ENCODE measurements at places on chromosomes 7 and 10. TPM values are rescaled to one million over a fixed set of nuclear protein-coding genes. Genes with fewer than 3 reads are reported as not detected.

The SYNPO2L gene
- total RNA-seq: not detected

The AKR1C8 gene
- total RNA-seq: 0.94 TPM

The CALML3 gene
- not detected for total RNA-seq

The TAS2R3 gene
- total RNA-seq: 6.1 TPM

The HOXA11 gene
- 1.3 TPM for total RNA-seq

DNA sequence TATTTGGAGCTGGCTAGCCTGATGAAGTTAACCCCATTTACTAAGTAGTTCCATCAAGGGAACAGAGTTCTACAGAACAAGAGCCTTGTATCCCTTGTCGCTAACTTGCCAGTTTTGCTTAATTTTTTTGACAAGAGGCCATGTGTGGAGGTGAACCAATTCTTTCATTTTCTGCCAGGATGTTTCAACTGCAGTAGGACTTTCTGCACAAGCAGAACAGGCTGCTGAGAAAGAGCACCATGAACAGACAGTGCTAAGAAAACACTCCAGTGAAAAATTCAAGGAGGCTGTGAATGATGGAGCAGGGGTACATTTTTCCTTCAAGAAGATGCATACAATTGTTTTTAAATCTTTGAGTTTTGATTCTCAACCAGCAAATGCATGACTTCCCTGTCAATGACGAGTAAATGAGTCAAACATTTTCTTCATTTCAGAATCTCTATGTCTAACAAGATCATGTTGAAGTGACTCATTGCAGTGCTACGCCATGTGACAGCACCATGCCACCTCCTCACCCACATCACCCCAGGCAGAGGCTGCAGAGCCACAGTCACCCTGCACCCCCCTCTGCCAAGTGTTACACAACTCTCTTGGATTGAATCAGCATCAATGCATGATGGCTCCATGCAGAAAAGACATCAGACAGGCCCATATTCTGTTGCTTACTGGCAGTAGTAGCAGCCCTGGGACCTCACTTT is 193.1 kb downstream of the COBL start:
- no peak for DNase-seq

GRCh38 chr10:78691301-78692030 is 377.3 kb upstream of the ZMIZ1 start:
- DNase-seq: no peak

DNA sequence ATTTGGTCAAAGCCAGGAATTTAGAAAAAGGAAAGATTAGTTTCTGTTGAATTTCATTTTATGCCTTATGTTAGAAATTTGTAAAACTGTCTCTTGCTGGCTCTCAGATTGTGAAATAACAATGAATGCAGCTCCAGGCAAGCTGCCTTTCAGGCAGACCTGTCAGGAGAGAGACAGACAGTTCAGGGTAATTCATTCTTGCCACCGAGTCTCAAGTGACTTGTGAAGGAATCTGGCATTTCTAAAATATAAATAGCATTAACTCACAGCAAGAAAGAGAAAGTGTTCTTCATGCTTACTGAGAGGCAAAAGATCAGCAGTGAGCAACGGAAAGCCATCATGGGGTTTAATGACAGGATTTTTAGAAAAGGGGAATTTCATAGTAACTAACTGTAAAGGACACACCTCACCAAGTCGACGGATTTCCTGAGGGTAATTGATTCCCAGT is 442.3 kb upstream of the AKR1E2 start:
- DNase-seq: no peak

DNA sequence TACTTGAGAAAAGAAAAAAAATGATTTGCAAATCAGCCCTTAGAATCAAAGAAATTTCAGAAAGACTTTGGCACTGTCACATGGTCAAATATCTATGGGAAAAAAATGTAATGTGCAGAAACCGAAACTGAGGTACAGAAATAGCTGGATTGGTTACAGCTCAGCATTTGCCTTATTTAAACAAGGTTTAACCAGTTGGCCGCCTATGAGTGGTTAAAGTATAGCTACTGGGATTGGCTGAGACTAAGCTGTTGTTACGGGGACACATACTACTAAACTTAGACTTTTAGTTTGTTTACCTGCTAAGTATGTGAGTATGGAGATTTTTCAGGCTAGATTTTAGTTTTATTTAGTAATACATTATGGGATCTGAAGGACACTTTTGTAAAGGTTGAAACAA is 38.6 kb downstream of the SFTPD start:
- no peak for DNase-seq

- DNase-seq: no peak
These were observed 20.0 kb downstream of the TNS3 start for GRCh38 chr7:47561715-47562446.

DNA sequence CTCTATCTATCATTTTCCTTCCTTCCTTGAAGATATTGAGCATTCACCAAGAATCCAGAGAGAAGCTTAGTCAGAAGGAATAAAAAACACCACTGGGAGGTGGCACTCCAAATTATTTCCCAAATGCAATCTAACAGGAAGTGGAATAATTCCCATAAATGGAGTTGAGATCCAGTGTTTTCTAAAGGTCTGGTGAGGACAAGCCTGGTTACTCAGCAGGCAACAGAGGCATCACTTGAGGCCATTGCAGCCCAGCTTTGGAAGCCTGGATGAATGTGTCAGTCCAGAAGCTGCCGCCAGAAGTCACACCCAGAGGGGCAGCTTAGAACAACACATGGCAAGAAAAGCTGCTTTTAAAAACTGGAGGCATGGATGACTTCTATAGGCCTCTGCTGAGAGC is 288.9 kb upstream of the KLF6 start:
- no peak for DNase-seq

DNA sequence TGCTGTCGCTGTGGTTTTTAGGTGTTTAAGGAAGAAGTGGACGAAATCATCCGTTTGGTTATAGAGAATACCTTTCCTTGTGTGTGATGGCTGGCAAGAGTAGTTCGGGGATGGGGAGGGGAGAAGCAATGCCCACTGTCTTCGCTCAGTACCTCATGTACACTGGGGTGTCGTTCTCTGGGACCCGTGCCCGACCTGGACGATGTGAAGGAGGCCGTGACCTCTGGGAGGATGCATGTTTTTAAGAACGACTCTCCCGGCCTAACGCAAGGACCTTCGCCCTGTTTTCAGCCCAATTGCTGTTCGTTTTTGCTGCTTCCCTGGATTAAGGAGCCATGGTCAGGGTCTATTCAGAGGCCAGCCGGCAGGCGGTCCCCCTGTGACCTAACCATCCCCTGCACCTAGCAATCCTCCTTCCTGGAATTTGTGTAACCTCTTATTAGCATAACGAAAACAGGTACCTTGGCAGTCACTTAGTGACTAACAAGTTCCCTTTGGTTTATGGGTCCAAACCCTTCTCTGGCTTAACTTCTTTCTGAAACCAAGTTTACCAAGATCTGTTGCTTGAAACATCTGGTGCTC is 1.3 kb downstream of the NFE2L3 start:
- no peak for DNase-seq

GRCh38 chr10:77463967-77464745 is 173.5 kb downstream of the KCNMA1 start:
- no peak for DNase-seq

GRCh38 chr7:47148536-47149207 is 433.2 kb downstream of the TNS3 start:
- no peak for DNase-seq

GRCh38 chr10:126496771-126497545 is 108.7 kb upstream of the ADAM12 start:
- DNase-seq: no peak

DNA sequence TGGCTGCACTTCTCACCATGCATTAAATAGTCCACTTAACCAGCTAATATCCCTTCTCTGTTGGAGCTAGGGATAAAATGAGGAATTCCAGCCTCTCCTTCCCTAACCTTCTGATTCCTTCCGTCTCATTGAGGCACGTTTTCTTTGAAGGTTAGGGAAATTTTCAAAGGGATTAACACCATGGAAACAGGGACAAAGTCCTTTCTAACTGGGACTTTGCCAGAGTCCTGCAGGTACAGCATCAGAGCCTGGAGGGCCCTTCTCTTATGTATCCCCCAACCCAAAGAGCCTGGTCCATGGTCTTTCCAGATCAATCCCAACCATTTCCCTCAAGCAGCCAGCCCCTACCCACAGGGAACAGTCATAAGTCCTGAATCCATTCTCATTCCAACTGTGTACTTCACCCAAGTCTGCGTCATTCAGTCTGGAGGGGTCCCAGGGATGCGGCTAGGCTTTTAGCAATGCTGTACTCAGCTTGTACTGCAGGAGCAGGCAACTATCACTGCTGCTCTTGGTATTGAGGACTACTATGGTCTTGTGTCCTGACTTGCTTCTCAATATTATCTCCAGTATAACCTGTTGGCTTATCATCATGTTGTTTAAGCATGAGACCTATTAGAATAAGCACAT is 34.6 kb upstream of the CROT start:
- DNase-seq: no peak

GRCh38 chr10:5387169-5387568 is 17.5 kb downstream of the TUBAL3 start:
- DNase-seq: no peak

GRCh38 chr10:21336476-21337170 is 188.9 kb downstream of the SKIDA1 start:
- no peak for DNase-seq

- DNase-seq: no peak
These were observed 48.1 kb downstream of the CCNY start for GRCh38 chr10:35384265-35384868.

- no peak for DNase-seq
These were observed 25.0 kb downstream of the PRKAR2B start for GRCh38 chr7:107069457-107069856.

DNA sequence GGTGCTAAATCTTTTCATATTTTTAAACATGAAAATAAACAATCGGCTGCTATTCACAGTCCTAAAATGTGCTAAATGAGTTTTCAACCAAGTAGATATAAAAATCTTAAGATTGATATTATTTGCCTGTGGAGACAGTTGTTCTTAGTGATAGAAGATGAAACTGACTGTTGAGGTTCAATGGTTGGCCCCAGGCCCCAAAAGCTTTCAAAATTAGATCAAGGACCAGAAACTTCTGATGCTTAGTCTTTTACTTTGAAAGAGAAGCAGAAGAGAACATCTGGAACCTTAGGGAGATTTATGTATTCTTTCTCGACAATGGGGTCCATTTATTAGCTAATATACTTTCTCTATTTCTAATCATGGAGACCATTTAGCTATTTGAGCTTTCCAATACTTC is 155.8 kb downstream of the REEP3 start:
- DNase-seq: no peak

DNA sequence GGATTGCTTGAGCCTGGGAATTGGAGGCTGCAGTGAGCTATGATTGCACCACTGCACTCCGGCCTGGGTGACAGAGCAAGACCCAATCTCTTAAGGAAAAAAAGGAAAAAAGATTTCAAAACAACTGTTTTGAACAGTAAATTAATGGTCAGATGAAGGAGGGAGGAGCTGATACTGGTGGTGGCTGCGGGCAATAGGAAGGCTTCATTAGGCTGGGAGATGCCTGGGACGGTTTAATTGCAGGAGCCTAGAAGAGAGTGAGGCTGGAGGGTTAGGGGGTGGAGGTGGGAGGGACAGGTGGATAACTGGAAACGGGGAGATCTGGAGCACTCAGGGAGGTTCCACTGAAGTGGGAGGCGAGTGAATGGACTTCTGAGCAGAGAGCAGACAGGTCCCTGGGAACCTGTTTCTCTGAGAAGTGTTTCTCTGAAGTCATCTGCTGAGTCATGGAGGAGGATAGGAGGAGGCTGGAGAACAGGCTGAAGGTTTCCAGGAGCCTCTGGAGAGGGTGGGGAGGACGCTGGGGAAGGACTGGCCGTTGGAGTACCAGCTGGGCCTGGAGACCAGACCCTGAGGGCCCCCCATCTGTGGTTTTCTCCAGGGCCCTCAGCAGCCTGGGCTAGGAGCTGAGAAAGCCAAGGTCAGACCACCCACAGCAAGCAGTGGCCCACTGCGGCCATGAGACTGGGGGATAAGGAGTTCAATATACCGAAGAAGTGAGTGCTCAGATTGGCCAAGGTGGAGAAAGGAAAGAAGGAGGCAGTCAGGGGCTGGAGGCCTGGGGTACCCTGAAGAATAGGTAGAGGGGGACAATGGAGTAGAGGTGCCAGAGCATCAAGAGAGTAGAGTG is 14.4 kb upstream of the YWHAG start:
- DNase-seq: no peak

DNA sequence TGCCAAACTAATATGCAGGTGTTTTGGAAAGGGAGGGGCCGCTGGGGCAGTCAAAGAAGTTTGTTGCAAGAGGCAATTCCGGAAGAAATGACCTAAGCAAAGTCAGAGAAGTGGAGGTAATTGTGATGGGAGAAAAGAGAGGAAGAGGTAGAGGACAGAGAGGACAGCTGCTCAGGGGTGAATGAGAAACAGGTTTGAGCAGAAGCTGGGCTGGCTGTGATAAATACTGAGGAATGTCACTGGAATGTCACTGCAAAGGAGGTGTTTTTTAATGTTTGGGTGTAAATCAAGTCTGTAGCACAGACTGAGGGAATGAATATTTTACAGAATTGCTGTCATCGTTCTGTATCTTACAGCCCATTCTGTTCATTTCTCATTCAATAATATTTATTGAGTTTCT is 207.2 kb downstream of the DPP6 start:
- DNase-seq: no peak

GRCh38 chr10:48517911-48518811 is 86.7 kb downstream of the ARHGAP22 start:
- peak; percentile 48 for DNase-seq
